ENCODE measurements at places on chromosomes 12 and 14.

DNA sequence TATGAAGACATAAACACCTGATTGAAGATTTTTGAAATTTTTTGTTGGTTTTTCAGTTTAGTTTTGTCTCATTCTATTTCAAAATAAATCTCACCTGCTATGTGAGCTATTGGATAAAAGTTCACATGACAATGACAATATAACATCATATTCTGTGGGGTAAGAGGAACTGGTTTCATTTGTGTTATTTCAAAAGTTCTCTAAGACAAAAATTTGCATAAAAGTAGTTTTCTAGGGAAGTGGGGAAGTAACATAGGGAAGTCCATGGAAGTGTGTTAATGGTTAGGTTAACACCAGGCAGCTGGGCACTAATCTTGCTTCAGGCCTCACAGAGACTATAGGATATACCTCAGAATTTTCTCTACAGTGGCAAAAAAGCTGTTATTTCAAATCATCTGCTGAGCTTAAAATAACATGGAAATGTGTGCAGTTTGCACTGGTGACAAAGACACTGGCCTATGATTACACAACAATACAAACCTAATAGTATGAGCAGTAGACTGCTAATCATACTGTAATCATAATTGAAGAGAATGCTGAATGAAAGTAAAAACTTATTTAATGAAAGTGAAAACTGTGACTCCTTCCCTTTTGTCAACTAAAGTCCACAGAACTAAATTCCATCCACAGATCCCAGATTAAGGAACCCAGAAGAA, 710.6 kb upstream of the TMEM132C start:
- no peak for DNase-seq

DNA sequence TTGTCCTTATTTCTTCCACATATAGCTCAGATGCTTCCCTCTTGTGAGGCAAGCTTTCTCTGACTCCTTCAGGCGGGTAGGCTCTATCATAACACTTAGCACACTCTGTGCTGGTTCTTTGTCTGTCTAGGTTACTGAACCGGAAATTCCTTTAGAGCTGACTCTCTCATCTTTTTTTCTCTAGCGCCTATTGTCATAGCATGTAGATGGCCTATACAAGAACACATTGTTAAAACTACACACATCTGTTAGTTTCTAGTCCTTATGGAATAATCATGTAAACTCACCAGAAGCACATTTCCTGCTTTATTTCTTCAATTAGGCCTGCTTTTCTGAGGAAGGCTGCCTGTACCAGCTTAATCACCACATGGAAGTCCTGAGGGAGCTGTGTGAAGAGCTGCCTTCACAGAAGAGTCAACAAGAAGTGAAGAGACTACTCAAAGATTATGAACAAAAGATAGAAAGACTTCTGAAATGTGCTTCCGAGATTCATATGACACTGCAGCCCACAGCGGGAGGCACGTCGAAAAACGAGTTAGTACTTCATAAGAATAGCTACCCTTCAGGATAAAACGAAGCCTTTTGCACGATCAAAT, 143.9 kb downstream of the SYNE2 start:
- no peak for DNase-seq

DNA sequence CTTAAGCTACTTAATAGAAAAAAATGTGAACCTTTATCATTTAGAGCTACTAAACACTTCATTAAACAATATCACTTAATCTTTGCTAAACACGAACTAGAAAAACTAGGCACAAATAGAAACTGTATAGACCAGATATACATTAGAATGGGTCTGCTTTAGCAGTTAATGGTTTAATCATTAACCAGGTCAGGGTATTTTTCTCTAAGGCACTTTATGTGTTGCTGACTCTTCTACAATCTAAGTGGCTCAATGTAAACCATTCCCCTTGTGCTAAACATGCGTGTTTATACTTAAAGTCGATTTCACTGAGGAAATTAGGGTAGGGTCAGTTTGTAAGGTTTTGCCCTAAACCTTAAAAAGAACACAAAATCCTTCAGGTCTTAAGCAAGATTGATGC, 29.7 kb downstream of the TMCC3 start:
- no peak for DNase-seq

DNA sequence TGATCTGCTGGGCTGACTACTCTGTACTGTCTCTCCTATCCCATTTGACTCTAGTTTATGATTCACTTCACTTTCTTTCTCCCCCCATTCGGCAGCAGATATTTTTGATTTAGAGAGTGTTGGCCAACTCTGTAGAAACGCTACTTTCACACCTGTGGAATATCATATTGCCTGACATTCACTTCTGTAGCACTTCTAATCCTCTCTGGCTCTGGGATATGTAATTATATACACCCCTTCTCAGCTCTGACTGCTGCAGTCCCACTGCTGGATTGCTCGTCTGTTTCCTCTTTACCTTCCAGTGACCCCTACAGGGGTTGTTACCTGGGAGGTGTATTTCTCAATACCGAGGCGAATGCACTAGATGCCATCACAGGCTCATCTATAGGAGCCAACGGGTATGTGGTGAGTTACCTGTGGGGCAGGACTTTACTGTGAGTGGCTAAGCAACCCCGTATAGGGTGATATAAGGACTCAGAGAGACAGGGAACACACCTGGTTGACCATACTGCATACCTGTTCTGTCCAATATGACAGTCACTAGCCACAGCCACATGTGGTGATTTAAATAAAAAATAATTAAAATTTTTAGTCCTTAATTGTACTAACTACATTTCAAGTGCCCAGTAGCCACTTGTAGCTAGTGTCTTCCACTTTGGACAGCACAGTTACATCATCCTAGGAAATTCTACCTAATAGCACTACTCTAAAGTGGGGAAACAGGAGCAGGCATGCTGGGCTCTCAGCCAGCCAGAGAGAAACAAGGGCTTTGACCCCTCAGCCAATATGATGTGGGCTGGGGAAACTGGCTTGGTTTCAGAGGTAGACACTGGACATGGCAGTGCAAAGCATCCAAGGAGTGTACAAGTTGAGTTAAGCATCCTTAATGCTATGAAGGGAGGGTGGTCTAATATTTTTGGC, 95.0 kb downstream of the C12orf75 start:
- DNase-seq, result no peak

DNA sequence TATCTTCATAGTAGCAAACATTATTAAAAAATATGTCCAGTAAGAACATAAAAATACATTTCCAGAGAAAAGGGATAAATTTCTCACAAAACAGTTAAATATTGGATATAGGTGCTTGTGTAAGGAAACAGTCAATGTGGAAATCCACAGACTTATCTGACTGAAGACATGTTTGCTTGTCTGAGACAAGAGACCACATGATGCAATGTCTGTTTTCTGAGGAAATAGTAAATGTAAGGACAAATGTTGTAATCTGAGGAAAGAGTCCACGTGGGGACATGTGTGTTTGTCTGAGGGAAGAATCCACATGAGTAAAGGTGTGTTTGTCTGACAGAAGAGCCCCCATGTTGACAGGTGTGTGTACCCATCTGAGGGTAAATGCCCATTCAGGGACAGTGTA, 1093.2 kb downstream of the TMEM121 start:
- DNase-seq, result no peak

- DNase-seq, result no peak
Observed at GRCh38 chr12:94623161-94623920, 27.0 kb downstream of the TMCC3 start.

- DNase-seq, result no peak
Observed at GRCh38 chr14:23446291-23446851, 10.9 kb upstream of the MYH7 start.

GRCh38 chr14:35861204-35861868, 35.2 kb downstream of the BRMS1L start:
- no peak for DNase-seq

GRCh38 chr12:123808167-123808566, 46.1 kb downstream of the DNAH10 start:
- DNase-seq, result no peak

- DNase-seq, result no peak
Observed at GRCh38 chr14:88310449-88310848, 12.6 kb downstream of the KCNK10 start.

DNA sequence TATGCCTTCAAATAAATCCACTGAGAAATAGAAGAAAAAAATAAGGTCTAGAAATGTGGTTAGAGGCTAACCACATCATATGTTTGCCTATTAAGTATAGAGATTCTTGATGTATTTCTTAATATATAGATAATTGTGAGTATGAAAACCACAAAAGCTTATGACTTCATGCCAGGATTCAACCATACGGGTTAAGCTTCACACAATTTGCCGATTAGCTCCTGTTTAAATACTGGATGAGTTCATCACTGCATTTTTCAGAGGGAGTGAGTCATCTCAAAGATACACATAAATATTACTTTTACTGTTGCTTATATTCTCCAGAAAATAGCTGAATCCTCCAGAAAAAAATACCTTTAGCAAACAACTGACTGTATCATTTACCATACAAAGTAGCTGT, 79.6 kb downstream of the RPL10L start:
- no peak for DNase-seq

DNA sequence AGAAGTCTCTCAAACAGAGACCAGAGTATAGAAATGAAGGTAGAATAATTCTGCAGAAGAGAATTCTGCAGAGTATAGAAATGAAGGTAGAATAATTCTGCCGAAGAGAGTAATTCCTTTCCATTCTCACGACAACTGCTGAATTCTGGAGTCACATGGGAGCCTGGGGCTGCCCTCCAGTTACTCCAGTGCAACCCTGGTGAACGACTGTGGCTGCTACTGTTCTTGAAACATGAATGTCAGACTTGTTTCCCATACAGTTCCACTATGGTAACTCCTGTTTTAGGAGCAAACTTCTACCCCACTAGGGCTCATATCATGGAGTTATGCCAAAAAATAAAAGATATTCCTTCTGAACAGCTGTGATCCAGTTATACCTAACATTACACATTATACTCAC, 164.4 kb downstream of the KICS2 start:
- no peak for DNase-seq

DNA sequence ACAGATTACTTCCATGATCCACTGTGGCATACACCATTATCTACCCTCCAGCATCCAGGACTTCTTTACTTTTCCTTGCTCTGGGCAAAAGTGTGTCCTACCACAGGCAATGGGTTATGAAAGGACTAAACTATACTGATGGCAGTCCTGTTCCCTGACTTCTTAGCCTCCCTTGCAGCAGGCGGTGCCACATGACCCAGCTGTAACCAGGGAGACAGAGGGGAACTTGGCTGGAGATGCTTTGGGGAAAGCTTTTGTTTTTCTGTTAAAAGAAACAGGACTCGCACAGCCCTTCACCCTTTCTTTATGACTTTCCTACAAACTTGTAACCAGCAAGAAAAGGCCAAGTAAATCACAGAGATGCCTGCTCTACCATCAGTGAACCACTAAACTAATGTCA, 394.4 kb downstream of the PCNX1 start:
- DNase-seq, result no peak

GRCh38 chr12:127716166-127716565, 550.8 kb upstream of the TMEM132C start:
- no peak for DNase-seq

DNA sequence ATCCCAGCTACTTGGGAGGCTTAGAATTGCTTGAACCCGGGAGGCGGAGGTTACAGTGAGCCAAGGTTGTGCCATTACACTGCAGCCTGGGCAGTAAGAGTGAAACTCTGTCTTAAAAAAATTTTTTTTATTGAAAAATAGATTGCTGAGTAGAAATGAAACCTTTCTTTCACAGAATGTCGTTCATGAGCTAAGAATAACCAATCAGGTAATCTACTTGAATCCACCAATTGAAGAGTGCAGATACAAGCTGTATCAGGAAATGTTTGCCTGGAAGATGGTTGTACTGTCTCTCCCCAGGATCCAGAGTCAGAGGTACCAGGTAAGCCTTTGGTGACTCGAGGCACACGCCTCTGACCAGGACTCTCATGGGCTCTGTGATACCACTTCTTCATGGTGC, 27.0 kb downstream of the DYNC1H1 start:
- DNase-seq, result no peak

DNA sequence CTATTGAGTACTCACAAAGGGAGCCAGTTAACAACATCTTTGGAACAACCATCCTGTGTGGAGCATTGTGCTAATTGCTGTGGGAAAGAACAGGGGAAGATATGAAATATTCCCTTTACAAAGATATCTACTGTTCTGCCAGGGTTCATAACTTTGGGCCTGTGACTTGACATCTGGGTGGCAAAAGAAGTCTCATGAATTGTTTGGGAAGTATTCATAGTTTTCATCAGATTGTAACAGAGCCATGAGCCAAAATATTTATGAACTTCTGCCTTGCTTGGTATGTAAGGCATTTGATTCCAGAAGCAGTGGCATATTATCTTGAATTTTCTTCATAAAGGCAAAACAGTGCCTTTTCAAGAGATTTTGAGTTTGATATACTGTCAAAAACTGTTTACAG, 816.2 kb downstream of the DIO2 start:
- no peak for DNase-seq
